ENCODE measurements at places on chromosomes 5 and 9. TPM values are rescaled to one million over a fixed set of nuclear protein-coding genes. Genes with fewer than 3 reads are reported as not detected.

The PCSK5 gene
- 0.66 TPM for polyA plus RNA-seq

GRCh38 chr9:84123648-84124406 lies 143.2 kb downstream of the RMI1 start:
- no peaks in the 10 kb centered on the region for H3K4me1 ChIP-seq
- 0 out of 3 replicates have a peak, but pooled peaks cover 3% of the 10 kb centered on the region for H3K27me3 ChIP-seq
- H3K27ac ChIP-seq: no peak overlapping the region
- no peak for DNase-seq
- H3K36me3 ChIP-seq: no peaks in the 10 kb centered on the region

GRCh38 chr5:453725-454481 lies 10.9 kb downstream of the EXOC3 start:
- DNase-seq: no peak
- H3K4me3 ChIP-seq: no peak overlapping the region
- no peaks in the 10 kb centered on the region for H3K4me1 ChIP-seq
- no peaks in the 10 kb centered on the region for H3K27me3 ChIP-seq

GRCh38 chr5:166441-167372 lies 24.6 kb upstream of the LRRC14B start:
- H3K36me3 ChIP-seq: no peaks in the 10 kb centered on the region
- H3K4me1 ChIP-seq: no peaks in the 10 kb centered on the region
- H3K27ac ChIP-seq: no peak overlapping the region
- H3K4me3 ChIP-seq: no peak overlapping the region
- H3K27me3 ChIP-seq: peaks cover 24% of the 10 kb centered on the region

All from HepG2 (cell line).